ENCODE measurements at places on chromosomes 3 and 15.
A peak's percentile ranks its signal among the peaks of the same experiment; 100 is the strongest.

DNA sequence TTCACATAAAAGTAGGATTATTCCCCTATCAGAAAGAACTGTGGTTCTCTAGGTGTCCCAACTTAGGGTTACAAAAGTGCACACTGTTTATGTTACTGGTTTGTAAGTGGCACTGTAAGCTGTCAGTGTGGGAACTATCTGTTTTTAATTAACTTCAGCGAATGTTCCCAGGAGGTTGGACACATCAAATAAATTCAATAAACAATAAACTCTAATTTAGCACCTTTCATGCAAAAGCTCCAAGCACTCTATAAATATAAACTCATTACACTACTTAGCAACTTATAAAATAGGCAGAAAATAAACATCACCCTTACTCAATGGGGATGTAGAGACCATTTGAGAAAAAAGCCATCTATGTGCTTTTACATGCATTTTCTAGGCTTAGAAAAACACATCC is 168.4 kb upstream of the SLC2A2 start:
- no peak for DNase-seq

DNA sequence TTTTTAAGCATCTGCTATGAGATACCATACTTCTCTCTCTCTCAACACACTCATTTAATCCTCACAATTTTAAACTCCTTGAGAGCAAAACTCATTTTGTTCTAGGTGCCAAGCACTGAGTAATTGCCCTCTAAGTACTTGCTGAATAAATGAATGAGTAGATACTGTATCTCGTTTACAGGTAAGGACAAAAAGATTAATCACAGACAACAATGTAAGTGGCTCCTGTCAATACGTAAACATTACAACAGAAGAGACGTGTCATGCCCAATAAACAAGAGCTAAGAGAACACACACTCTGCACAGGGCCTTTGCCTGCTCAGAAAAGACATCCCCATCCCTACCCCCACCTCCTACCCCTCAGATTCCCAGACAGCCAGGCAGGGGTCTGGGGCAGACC is 59.8 kb downstream of the CHSY1 start:
- no peak for DNase-seq

DNA sequence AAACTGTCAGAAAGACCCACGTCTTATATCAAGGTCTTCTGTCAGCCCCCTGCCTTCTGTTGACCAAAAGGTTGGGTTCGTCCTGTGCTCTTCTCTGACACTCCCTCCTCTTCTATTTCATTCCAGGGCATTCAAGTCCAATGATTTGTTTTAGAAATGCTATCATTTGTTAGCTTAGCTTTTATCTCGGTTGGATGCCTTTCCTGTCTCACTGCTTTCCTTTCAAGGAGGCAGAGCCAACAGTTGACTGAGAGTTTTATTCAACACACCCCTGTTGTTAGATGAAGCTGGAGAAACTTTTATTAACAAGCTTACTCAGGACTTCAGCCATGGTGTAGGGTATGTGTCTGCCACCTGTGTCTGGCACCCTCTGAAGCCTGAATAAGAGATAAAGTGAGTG is 112.0 kb upstream of the SLC7A14 start:
- DNase-seq = no peak

DNA sequence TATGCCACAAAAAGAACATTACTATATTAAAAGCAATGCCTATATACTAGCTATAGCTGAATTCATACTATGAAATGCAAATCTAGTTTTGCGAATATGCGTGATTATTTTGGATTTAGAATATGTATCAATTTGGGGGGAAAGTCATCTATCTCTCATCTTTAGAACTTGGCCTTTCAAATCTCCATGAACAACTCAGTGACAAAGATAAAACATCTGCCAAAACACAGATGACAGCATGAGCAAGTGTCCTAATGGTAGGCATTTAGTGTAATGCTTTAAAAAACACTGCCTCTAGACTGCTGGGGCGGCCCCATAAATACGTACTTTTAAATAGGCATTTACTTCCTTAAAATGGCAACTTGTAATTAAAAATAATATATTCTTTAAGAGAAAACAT is 2.7 kb downstream of the CD47 start:
- no peak for DNase-seq

GRCh38 chr3:151816091-151816604 is 2.2 kb downstream of the AADAC start:
- no peak for DNase-seq

GRCh38 chr3:64203969-64204908 is 21.0 kb downstream of the PRICKLE2 start:
- no peak for DNase-seq

- no peak for DNase-seq
These were observed 202.1 kb upstream of the ZBTB20 start for GRCh38 chr3:115348951-115349745.

- peak; percentile 32 for DNase-seq
These were observed 134.5 kb upstream of the SGO1 start for GRCh38 chr3:20320489-20320888.

DNA sequence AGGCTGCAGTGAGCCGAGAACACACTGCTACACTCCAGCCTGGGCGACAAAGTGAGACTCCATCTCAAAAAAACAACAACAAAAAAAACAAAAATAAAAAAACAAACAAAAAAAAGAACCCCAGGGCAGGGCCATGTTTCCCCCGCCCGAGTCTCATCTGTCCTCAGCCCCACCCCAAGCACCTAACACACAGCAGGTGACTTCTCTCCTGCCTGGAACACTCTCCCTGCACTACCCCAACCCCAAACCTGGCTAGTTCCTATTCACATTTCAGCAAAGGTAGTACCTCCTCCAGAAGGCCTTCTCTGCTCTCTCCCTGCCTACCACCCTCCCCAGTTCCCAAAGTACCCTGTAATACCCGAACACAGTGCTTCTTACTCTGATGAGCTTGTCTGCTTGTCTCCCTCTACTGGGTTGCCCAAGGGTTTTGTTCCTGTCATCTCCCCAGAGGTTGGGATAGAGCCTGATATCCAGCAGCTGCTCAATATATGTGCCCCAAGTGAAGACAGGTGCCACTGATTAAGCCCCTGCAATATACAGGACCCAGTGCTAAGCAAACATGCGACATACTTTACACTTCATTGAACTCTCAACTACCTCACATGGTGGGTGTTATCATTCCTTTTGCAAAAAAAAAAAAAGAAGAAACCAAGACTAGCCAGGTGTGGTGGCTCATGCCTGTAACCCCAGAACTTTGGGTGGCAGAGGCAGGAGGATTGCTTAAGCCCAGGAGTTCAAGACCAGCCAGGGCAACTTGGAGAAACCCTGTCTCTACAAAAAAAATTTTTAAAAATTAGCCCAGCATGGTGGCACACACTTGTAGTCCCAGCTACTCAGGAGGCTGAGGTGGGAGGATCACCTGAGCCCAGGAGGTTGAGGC is 103.6 kb downstream of the DAPK2 start:
- no peak for DNase-seq

- DNase-seq = no peak
These were observed 44.5 kb downstream of the SNAPC5 start for GRCh38 chr15:66452971-66453580.

GRCh38 chr3:188262913-188263683 is 109.1 kb downstream of the LPP start:
- DNase-seq = no peak

DNA sequence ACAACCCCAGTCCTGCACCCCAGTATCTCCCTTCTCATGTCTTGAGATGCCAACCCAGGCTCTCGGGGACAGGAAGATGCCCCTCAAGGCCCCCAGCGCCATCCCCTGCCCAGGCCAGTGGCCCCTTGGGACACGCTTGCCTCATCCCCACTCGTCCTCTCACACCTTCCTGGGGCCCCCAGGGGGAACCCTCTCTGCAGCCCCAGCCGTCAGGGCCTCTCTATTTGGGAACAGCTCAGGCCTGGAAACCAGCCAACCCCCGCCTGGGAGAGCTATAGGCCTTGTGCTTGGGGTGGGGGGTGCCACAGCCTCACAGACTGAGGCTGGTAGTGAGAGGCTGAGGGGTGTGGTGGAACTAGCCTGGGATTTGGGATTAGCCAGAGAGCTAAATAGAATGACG is 7.8 kb downstream of the LINGO1 start:
- DNase-seq = no peak

Measured in WERI-Rb-1 (cell line).